ENCODE measurements at places on chromosomes 16 and 17.

DNA sequence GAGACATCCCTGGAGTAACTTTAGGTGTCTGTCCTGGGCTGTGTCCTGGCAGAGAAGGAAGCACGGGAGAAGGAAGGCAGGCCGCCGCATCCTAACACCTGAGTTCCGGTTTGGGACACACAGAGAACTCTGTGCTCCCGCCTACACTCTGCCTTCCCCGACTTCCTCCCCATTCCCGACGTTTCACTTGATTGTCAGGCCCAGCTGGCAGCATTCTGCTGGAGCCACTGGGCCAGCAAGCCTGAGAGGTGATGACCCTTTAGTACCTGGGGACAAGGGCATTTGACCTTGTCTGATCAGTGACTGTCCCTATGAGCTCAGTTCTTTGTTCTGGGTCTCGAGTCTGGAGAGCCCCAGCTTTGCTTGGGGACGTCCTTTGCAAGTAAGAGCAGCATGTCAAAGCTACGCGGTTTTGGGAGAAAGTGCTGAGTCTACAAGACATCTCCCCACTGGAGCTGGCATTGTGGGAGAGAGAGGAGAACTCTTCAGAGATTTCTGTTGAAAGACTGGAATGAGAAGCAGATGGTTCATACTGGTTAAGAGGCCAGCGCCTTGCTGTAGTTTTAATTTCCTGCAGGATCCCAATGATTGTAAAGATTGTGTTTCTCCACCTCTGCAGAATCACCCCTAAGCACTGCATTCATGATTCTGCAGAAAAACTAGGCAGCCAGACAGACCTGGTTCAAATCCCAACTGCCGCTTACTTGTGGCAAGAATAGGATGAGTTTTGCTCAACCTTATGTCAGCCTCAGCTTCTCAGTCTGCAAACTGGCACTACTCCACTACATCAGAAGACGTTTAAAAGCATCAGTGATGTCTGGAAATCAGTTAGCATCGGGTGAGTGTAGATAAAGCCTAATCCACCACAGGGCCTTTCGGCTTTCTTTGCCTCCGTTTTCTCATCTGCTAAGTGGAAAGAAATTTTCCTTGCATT is 20.6 kb downstream of the ABAT start:
- DNase-seq: no peak

- no peak for DNase-seq
These were observed 23.0 kb downstream of the ERN1 start for GRCh38 chr17:64106918-64107317.

DNA sequence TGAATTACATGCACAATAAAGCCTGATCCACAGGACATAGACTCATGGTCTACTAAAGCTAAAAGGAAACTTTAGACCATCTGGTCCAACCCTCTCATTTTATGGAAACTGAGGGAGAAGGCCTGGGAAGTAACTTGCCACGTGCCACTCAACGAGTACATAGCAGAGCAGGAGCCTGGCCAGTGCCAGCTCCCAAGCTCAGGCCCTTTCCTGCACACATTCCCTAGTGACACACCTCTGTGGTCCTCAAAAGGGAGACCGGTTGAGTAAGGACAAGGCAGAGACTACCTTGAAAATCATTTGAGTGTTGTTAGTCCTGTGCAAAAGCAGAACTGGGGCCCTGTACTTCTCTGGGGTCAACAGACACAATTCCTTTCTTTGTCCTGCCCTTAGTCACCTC is 2.8 kb downstream of the CCL4L2 start:
- DNase-seq: no peak

DNA sequence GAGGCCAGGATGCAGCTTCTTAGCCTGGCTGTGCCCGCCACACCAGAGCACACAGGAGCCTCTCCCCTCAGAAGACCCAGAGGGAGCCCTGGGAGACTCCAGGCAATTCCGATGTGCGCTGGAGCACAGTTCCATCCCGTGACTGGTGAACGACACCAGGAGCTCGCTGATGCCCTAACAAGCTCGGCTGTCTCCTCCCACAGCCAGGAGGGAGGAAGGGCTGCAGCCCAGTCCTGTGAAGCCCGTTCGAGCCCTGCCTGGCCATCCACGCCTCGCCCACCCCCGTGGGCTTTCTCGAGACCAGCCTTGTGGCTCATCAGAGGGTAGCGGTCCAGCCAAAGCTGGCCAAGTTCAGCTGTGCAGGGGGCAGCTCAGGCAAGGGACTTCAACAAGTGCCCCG is 21.8 kb upstream of the RASD1 start:
- no peak for DNase-seq

DNA sequence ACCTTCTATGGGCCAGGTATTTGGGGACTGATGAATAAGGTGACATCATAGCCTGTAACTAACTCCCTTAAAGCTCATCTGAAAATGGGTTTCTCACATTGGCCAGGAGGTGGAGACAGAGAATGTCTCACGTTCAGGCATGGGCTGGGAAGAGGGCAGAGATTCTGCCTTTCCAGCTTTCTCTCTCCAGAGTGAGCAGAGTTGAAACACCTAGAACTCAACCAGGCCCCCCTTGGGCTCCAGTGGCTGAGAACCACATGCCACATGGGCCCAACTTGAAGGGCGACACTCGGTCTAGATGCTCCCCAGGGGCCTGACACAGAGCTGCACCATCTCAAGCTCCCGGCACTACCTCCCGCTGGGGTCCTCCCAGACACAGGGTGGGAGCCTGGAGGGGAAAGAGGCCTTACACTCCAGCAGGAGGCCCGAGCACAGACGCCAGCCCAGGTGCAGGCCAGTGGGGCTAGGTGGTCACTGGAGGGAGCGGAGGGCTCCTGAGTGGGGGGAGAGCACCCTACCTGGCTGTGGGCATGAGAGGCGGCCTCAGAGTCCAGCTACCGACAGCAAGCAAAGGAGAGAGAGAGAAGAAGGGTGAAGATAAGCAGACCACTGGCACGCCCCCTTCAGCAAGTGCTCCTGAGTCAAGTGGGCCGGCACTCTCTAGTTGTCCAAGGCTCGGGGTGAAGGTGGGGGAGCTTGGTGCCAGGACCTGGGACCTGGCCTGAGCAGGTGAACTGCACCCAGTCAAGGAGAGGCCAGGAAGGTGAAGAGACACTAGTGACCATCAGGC is 55.9 kb downstream of the MYO18A start:
- DNase-seq: no peak

- DNase-seq: no peak
These were observed 219.3 kb upstream of the GSE1 start for GRCh38 chr16:85393674-85394451.

- no peak for DNase-seq
These were observed 12.7 kb upstream of the RNF135 start for GRCh38 chr17:30958187-30958586.

- no peak for DNase-seq
These were observed 8.9 kb upstream of the HDAC5 start for GRCh38 chr17:44132275-44132821.
